ENCODE measurements at places on chromosomes 1 and 21.

- DNase-seq, result no peak
Measured at GRCh38 chr1:201063145-201063544, 39.6 kb upstream of the KIF21B start.

DNA sequence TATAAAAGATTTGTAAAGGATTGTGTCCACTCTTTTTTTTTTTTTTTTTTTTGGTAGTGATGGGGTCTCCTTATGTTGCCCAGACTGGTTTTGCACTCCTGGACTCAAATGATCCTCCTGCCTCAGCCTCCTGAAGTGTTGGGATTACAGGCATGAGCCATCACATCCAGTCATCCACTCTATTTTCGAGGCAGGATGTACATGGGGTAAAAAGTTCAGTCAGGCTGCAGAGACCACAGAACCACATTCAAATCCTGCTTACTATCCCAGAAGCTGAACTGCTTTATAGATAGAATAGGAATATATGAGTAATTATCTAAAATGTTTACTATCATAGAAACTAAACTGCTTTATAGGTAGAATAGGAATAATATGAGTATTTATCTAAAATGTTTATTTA is 26.0 kb upstream of the KCNK2 start:
- no peak for DNase-seq

DNA sequence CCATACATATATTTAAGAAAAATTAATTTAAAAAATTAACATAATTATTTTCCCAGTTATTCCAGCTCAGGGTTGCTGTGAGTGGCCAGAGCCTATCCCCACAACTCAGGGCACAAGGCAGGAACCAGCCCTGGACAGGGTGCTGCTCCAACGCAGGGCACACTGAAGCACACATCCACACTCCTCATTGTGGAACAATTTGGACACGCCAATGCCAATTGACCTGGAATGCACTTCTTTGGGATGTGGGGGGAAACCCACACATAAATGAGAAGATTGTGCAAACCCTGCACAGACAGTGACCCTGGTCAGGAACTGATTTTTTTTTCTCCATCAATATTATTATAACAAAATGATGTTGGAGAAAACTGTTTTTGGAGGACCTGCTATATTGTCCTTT is 23.4 kb downstream of the SAMSN1 start:
- DNase-seq, result no peak

GRCh38 chr1:12380326-12381249 is 150.8 kb downstream of the VPS13D start:
- DNase-seq, result no peak

DNA sequence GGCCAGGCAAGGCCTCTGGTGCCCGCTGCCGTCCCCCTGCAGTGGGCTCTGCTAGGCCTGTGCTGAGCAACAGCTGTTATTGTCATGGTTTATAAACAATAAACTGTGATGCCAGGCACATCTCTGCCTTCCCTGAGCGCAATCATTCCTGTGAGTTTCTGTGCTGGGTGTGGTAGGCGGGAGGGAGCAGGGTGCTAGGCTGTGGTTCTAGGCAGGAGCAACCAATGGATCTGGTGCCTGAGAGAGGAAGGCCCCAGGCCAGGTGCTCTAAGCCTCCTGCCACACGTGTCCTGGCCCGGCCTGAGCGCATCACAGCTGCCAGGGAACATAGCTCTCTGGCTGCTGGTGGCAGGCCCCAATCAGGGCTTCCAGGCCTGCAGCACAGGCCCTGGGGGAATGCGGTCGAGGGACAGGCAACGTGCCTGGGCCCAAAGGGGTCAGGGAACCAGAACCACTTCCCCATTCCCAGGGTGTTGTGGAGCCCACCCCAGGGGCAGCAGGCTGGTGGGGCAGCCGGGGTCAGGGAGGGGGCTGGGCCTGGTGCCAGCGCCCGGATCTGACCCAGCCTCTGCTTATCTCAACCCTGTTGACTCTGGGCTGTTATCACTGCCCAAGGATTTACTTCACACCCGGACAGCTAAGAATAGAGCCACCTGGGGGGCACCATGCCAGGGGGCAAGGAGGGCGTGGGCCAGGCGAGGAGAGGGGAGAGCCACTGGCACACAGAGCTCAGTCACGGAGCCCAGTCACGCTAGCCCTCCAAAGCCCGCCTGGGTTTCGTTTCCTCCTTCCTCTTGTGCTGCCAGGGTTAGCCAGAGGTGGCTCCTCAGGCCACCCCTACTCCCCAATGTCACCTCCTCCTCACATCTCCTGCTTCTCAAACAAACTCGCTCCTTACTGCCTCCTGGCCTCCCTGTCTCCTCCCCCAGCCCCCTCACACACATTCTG is 11.5 kb downstream of the TRIM46 start:
- DNase-seq, result no peak

DNA sequence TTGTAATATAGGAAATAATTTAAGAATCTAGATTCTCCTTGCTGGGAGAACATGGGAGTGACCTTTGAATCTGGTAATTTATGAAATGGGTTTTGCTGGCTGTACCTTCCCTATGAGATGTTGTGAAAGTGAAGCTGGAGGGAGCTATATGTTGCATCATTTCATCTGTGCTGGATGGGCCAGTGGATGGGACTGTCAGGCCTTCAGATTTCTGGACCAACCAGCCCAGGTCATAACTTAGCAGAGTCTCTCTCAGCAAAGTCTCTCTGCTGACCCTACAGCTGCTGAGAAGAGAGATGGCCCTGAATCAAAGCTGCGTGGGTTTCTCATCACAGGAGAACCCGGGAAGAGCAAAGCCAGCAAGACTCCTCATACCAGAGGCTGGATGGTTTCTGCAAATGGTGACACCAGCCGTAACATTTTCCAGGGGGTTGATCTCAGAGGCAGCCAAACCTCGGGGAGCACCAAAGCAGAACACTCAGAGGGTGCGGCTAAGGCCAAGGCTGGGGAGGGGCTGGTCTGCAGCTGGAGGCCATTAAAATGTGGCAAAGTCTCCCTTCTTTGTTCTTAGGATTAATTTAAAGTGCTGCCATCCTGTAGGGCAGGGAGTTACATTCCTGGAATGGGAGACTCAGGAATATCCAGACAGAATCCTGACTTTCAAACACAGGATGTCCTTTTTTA is 18.2 kb upstream of the PTGFRN start:
- DNase-seq, result no peak

DNA sequence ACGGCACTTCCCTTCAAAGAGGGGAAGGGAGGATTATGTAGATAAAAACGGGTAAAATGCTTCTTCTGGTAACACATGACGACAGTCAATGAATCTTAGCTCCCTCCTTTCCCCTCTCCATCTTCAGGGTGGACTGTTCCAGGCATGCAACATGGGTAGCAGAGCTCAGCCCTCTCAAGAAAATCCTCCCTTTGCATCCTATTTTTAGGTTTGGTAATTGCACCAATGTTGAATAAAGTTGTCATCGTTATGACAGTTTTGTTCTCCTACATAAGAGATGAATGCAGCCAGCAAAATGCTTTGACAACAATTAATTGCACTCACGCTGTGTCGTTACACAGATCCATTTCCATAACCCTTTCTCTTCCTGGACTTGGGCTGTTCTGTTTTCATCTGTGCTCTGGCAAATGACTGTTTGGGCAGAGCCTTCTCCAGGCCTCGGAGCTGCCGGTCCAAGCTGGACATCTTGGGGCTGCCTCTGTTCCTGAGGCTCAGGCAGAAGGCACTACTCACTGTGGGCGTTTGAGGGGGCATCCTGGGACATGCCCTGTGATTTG is 127.6 kb downstream of the CNIH3 start:
- DNase-seq, result no peak

- DNase-seq, result no peak
Measured at GRCh38 chr1:77739235-77739634, 20.4 kb downstream of the USP33 start.

DNA sequence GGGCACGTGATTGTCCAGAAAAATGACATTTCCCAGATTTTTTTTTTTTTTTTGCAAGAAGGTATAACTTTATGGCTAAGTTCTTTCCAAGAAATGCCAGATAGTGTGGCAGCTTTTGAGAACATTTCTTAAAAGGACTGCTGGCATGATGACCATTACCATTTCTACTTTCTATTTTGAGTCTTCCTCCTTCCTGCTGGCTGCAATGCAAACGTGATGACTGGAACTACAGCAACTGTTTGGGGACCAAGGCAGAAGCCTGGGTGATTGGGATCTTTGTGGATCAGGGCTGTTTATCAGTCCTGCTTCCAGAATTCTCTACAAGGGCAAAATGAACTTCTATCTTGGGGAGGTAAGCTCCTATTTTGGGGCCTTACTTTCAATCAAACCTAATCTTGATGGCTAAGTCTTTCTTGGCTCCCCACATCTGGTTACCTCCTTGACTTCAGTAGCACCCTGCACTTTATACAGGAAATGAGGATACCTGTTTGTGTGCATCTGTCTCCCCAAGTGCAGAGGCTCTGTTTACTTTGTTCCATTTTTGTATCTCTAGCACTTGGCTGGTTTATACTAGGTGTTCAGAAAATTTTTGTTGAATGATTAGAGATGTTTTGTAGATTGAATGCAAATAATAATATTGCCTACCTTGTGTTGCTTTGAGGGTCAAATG is 3.7 kb upstream of the DDX20 start:
- DNase-seq, result no peak

- DNase-seq, result no peak
Measured at GRCh38 chr1:64343105-64343822, 126.7 kb upstream of the CACHD1 start.

- no peak for DNase-seq
Measured at GRCh38 chr21:25025596-25025995, 581.7 kb downstream of the MRPL39 start.

DNA sequence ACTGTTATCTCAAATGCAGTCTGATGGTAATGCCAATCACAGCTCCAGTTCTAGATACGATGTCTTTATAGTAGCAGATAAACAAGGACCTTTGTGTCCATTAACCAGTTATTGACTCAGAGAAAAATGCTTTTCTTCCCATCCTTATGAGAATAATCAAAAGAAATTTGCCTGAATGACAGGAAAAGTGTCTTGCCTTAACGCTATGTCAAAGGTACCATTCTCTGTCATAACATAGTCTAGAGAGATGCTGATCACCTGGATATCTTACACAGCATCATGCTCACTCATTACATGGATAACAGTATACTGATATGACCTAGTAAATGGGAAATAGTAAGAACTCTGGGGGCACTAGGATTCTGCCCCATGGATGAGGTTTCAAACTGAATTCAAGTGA is 151.7 kb upstream of the NEGR1 start:
- DNase-seq, result no peak

- no peak for DNase-seq
Measured at GRCh38 chr1:23557471-23558124, 1.7 kb downstream of the ID3 start.

DNA sequence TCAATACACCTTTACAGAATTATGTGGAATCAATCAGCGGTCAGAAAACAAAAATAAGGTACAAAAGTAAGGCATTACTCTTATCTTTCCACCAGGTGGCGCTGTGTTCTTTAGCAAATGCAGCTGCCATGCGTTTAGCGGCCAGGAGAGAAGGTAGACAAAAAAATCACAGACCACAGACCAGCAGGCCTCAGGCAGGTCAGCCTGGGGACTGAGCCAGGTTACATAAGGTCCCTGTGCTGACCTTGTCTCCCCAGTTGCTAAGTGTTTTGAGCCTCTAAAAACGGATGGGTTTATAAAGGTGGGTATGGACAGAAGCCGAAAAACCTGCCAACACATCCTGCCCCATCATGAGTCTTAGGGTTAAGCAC is 2.8 kb downstream of the RGS16 start:
- peak; percentile 59 for DNase-seq

- DNase-seq, result no peak
Measured at GRCh38 chr1:233514946-233515391, 98.9 kb upstream of the KCNK1 start.

GRCh38 chr21:36047139-36047538 is 13.2 kb downstream of the SETD4 start:
- no peak for DNase-seq

DNA sequence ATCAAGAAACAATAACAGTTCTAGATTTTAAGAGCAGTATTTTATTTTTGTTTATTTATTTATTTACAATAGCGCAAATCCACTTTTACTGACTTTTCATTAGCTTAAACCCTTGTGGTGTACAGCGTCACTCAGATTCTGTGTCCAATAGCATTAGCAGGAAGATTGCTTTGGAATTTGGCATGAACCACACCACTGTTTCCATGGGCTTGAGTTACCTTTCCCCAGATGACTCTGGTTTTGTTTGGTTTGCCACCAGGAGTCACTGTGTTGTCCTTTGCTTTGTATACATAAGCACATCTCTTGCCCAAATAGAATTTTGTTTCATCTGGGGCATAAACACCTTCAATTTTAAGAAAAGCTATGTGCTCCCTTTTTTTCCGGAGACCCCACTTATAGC is 25.9 kb upstream of the SNRPE start:
- DNase-seq, result no peak

- DNase-seq, result no peak
Measured at GRCh38 chr21:45875416-45875760, 106.2 kb upstream of the COL6A1 start.

DNA sequence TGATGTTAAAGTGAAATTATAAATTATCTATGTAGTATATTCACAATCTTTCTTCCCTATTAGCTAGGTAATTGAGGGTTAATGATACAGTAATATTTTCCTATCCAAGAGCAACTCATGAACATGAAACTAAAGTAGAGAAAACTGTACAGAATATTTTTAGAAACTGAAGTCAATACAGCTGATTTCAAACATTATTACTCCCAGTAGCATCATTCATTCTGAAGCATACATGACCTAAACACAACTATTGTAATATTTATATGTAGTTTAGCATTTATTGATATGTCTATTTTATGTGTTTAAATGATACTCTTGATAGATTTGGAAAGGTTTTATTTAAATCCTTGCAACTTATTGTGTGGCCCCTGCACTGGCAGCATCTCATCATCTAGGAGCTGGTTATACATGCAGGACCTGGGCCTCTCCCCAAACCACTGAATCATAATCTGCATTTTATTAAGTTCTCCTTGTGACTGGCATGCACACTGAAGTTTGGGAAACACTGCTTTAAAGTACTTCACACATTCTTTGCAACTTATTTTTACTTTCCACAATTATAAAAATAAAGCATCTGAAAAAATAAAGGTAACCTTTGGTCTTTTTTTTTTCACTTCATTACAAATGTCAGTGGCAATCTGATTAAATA is 199.9 kb downstream of the LRRC40 start:
- DNase-seq, result no peak

DNA sequence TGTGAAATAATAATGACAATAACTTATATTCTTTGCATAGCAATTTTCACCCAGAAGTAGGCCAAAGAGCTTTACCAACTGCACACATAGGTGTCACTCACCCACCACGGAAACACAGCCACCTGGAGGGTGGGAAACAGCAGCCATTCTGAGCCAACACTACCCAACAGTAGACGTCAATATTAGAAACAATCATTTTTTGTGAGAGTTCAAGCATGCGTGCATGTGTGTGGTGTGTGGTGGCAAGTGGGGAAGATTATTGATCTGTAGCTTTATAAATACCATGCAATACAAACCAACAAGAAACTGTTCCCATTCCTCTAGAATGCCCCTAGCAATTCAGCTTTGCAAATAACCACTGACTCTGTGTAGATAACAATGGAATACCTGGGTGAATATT is 19.1 kb downstream of the PROX1 start:
- DNase-seq, result no peak

GRCh38 chr1:207418351-207418750 is 35.8 kb upstream of the CR2 start:
- DNase-seq, result no peak

GRCh38 chr1:116130356-116130755 is 19.2 kb downstream of the MAB21L3 start:
- DNase-seq, result no peak
